ENCODE measurements at places on chromosomes 16 and 17.

- DNase-seq: no peak
Measured at GRCh38 chr17:32713081-32713480, 163.8 kb downstream of the MYO1D start.

GRCh38 chr16:85611444-85612190 is 1.5 kb upstream of the GSE1 start:
- DNase-seq: peak; percentile 37

DNA sequence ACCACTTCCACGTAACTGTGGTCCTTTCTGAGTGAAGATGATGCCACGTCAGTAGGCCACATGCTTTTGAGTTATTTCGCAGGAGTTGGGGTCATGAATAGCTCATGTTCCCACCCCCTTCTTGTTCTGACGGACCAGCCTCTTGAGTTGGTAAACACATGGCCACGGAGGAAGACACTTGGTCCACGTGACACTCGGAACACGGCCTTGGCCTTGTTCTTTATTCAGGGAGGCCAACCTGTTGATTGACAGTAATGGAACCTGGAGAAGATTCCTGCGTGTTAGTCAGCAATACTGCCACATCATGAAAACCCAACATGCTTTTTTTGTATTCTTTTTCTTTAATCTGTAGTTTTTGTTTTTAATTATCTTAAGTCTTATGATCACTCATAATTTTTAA is 56.3 kb downstream of the SEC14L1 start:
- no peak for DNase-seq

DNA sequence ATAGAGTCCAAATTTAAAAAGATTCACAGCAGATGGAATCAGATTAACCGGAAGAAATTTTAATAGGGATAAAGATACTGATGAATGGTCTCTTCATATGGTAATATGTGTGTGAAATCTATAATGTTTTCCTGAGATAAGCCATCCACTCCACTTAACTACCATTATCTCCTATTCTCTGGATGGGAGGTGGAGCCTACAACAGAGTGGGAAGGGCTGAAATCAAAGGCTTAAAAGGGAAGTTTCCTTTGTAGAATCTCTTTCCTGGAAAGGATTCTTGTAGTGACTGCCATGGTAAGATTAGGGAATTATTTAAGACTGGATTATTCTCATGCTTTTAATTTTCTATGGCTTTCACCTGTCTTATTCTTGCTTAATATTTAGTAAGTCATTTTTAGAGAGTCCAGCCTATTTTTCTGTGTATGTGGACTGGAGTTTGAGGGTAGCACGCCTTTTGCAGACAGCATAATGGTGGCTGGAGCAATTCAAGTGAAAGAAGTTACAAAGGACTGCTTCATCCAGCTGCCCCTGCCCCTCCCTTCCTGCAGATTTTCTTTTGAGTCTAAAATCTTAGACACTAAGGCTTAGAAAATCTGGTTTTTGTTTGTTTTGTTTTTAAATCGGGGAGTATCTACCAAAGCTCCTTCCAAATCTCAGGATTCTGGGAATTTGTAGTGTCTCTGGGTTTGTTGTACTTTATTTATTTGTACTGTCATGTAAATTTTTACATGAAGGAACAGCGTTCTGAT is 26.5 kb downstream of the KAT7 start:
- no peak for DNase-seq

- no peak for DNase-seq
Measured at GRCh38 chr17:51618476-51618875, 358.1 kb downstream of the UTP18 start.

GRCh38 chr16:1333854-1334700 is 632 bp downstream of the BAIAP3 start:
- no peak for DNase-seq

DNA sequence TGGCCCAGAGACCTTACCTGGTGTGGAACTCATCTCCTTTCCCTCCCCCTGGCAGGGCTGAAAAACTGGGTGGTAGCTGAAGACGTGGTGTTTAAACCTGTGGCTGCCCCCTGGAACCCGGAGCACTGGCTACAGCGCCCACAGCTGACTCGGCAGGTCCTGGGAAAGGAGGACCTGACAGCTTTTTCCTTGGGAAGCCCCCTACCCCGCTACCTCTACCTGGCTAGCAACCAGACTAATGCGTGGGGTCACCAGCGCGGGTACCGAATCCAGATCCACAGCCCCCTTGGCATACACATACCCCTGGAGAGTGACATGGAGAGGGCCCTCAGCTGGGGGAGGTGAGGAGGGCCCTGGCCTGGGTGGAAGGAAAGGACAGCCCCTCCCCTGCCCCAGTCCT is 2.0 kb upstream of the AOC3 start:
- DNase-seq: no peak

DNA sequence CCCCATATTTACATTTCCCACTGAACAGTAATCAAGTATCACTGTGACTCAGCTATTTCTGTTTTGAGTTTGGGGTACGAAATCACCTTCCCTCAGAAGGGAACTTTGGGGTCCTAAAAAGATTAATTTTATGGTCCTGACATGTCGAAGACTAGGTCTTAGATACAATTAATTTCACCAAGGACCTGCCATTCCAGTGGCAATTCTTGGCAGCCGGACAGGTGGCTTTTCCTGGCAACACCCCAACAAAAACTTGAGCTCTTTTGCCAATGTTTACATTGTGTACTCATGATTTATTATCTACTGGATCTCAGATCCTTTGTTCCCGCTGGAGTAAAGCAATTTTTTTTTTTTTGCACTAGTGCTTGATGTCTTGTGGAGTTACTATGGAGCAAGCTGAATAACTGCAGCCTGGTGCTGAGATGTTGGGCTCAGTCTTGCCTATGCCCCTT is 14.4 kb downstream of the SLFN5 start:
- no peak for DNase-seq

- DNase-seq: no peak
Measured at GRCh38 chr17:51118330-51119195, 2.1 kb downstream of the SPAG9 start.

GRCh38 chr17:67281053-67281452 is 36.1 kb upstream of the HELZ start:
- DNase-seq: no peak

- no peak for DNase-seq
Measured at GRCh38 chr17:10177913-10178505, 20.4 kb downstream of the GAS7 start.

DNA sequence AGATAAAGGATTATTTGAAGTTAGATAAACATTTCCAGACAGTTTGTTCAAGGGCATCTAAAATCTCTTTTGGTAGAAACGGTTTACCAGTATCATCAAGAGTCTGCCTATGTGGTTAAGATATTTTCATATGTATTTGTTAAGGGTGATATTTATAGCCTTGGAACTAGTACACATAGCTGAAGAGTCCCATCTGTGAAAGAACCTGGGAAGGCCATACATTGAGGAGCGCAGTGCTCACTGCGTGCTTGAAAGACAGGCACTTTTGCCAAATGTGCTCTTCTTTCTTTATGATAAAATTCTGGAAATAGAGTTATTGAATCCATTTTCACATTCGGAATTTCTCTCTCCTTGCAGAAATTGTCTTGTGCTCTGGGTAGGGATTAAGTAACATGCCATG is 7.7 kb downstream of the IGSF6 start:
- DNase-seq: no peak

DNA sequence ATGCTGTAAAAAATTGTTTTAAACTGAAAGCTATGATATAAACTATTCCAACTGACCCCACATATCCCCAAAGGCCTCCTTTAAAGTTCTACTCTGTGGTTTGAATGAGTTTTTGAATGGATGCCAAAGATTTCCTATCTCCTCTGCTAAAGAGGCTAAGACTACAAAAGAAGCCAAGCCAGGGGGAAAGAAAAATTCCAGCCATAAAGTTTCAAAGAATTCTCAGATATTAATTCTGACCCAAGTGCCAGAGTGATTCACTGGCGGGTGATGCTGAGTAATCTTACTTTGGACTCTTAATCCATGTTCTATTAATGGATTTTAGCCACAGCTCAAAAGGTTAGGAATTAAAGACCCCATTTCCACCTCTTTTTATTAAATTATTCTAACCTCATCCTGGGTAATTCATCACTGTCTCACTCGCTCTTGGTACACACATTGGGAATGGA is 60.7 kb downstream of the HS3ST3A1 start:
- no peak for DNase-seq

GRCh38 chr17:47698749-47699535 is 5.0 kb downstream of the TBKBP1 start:
- DNase-seq: no peak

GRCh38 chr17:18059283-18059682 is 20.1 kb downstream of the GID4 start:
- no peak for DNase-seq

DNA sequence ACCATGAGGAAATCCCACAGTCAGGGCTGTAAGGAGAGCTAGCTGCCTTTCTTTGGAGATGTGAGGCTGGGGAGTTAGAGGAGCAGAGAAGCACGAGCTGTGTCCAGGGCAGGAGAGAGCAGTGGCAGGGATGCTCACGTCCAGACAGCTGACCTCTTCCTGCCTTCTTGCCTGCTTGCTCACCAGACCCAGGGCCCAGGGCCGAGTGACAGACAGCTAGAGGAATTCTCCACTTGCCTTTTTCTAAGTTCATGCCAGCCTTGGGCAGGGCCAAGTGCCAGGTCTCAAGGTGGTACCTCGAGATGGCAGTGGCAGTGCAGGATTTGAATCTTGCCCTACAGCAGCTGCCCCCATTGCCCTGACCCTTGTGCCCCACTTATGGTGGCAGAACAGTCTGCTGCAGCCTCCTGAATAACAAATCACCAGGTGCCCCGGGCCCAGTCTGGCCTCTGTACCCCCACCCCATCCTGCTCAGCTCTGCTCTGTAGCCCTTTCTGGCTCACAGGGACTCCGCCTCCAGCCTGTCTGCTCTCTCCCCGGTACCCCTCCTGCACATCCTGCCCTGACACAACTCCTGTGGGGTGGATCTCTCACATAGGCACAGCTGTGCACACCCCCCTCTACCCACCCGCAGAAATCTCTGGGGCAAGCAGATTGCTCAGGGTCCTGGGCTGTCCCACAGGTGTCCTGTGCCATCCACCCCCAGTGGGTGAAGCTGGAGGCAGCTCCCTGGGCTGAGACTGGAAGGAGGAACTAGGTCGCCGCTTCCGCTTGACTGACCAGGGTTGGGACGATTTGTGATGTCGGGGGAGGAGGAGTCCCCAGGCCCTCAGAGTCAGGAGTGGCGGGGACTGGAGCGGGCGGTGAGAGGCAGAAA is 25.9 kb downstream of the GRIN2C start:
- no peak for DNase-seq

DNA sequence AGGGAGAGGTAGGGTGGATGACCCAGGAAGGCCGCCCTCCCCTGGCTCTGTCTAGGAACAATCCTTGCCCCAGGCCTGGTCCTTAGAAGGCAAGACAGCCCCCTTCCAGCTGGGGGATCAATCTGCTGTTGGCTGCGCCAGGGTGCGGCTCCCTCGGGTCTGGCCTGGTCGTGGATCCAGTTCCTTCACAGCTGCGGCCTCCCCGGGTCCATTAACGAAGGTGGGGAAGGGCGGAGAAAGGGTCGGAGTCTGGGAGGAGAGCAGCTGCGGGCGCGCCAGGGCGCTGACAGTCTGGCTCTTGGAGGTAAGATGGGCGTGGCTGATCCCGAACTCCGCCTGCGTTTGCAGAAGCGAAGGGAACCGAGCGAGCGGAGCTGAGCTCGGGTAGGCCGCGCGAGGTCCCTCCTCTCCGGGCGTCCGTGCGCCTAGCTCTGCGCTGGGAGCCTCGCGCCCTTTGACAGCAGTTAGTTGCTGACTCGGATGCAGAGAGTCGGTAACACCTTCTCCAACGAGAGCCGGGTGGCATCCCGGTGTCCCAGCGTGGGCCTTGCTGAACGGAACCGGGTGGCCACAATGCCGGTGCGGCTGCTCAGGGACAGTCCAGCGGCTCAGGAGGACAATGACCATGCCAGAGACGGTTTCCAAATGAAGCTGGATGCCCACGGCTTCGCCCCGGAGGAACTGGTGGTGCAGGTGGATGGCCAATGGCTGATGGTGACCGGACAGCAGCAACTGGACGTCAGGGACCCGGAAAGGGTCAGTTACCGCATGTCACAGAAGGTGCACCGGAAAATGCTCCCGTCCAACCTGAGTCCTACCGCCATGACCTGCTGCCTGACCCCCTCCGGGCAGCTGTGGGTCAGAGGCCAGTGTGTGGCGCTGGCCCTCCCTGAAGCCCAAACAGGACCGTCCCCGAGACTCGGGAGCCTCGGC is at the start of gene HSPB9:
Gene HSPB9 (plus strand): TSS at position 434 of the 933 bp plus-strand sequence. CDS start 47 bp downstream, at position 481.
- DNase-seq: no peak

DNA sequence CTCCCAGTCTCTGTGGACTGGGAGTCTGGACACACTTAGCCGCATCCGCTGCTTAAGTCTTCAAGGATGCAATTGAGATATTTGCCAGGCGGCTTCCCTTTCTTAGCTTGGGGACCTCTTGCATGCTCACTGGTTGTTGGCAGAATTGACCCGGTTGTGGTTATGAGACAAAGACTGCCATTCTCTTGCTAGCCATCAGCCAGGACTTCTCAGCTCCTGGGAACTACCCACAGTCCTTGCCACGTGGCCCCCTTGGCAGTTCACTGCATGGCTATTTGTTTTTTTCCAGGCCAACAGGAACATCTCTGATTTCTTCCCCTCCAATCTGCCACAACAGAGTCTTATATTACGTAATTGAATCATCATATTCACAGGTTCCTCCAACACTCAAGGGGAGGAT is 25.5 kb downstream of the CACNG4 start:
- DNase-seq: no peak

- DNase-seq: no peak
Measured at GRCh38 chr17:44086364-44087311, 16.1 kb downstream of the G6PC3 start.

GRCh38 chr16:10138881-10139280 is 43.3 kb downstream of the GRIN2A start:
- DNase-seq: no peak

DNA sequence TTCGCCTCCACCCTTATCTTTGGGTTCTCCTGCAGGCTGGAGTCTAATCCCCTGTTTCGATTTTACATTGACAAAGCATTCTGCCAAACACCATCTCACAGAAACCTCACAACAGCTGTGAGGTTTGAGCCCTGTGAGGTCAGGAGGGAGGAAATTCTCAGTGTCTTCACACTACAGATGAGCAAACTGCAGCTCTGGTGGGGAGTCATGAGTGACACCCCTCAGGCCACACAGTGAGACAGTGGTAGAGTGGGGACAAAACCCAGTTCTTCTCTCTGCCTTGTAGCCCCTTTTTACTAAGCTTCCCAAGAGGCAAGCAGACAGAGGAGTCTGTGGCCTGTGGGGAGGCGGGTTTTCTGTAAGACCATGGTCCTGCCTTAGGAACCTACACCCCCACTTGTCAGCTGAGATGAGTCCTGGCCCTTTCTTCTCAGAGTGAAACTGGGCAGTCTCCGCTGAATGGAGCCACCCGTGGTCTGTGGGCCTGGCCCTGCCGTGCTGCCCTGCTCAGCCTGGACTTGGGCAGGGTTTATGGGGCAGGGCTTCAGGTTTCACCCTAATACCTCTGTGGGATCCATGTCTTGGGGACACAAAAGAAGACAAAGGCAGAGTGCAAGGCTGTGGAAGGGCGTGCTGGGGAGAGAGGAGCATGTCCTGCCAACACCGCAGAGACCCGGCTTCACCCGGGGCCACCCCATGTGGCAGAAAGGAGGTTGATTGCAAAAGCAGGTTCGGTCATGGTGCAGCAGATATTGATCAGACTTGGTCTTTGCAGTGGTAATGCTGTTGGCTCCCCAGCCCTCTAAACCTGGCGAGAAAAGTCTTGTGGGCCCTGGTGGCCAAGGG is 59.0 kb downstream of the ABR start:
- no peak for DNase-seq

All from NCI-H1436 treated with DMSO at 0.1 percent for 48 hours (cell line).